Right kidney (tissue), 9 donors: ENCODE measurements at places on chromosomes 1 and 21.

DNA sequence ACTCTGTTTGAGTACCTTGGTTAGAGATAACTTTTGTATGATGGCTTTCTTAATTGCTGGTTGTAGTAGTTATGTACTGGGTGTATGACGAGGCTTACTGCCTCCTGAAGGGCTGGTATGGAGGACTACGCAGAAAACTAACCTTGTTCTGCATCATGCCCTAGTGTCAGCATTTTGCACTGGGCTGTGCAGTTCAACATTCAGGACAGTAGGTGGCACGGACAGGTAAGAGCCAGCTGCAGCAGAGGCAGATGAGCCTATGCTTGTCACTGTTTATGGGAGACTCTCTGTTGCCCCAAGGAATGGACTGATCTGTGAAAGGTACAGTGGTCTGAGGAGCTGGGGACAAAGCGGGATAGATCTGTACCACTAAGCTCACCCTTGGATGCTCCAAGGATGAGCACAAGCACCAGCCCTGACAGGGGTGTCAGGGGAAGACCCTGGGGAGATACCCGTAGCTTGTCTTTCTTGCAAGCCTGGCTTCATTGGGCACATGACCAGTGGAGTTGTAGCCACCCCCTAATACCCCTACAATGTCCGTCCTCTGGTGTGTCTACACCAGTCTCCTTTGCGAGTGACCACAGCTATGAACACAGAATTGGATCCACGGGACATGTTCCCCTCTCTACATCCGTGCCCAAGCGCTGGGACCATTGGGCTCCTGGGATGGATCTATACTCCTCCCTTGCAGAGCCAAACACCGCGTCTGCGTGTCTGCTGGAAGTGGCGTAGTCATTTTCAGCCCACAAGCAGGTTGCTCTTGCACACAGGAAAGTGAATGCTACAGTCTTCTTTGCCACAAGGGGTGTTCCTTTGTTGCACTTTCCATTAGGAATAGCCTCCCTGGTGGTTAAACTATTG lies 51.1 kb upstream of the CFHR3 start:
- DNase-seq: no peak

DNA sequence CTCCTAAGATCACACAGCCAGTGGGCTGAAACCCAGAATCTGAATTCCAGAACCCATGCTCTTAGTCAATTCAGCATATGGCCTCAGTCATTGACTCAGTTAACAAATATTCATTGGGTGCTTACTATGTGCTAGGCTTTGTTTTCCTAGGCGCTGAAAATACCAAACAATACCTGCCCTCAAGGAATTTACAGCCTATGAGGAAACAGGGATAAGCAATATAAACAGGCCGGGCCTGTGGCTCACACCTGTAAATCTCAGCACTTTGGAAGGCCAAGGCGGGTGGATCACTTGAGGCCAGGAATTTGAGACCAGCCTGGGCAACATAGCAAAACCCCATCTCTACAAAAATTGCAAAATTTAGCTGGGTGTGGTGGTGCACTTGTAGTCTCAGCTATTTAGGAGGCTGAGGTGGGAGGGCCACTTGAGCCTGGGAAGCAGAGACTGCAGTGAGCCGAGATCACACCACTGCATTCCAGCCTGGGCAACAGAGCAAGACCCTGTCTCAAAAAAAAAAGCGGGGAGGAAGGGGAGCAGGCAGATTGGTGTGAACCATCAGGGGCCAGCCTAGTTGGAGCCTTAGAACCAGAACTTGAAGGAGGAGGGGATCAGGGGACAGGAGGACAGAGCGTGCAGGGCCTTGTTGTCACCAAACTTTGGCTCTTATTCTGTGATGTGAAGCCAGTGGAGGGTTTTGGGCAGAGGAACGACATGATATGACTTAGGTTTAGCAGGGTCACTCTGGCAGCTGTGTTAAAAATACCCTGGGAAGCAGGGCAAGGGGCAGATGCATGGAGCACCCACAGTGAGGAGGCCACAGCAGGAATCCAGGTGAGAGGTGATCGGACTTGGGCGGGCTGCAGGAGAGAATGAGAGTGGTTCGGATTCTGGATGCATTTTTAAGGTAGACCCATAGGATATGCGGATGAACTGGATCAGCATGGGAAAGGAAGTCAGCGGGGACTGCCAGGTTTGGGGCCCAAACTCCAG lies 5.8 kb downstream of the TINAGL1 start:
- no peak for DNase-seq

DNA sequence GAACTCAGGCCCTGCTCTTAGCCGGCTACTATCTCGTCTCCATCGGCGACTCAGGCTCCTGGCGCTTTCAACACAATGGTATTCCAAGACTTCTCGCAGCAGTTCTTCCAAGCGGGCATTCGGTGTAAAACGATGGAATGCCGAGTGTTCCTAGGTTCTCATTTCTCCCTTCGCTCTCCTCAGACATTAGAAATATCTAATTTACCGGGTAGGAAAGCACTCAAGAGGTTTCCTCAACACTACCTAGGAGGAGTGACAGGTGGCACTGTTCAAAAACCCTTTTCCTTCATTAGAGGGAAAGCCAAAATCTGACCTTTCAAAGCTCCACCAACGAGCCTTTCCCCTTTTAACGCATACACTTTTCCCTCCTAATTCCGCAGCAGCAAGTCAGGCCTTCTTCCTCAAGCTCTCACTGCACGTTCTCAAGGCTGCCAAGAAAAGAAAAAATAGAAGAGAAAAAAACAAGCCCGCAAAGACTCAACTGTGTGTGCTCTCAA lies 601 bp downstream of the UBE2G2 start:
- no peak for DNase-seq

DNA sequence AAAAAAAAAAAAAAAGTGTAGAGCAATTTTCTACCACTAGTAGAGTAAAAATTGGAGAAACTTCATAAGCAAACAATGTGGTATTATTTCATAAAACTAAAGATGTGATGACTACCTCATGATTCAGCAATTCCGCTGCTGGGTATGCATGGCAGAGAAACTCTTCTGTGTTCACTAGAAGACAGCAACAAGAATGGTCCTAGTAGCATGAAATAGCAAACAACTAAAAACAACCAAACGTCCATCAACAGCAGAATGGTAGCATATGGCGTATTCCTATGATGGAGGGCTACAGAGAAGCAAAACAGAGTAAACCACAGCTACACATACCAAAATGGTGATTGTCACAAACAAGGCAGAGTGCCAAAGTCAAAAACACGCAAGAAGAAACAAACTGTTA lies 18.9 kb downstream of the HTR1D start:
- DNase-seq: no peak

DNA sequence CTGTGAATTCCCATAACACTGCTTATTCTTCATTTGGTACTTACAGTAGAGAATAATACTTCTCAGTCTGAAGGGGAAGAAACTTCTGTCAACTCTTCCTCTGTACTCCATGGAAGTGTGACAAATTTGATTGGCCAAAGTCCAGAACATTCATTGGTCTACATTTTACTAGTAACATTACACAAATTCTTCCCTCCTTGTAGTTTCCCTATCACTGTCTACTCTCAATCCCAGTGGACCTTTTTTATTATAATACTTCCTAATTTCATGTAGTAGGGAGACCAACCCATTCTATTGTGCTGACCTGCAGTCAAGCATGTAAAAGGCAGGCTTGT lies 74.7 kb downstream of the ALG6 start:
- DNase-seq: no peak

DNA sequence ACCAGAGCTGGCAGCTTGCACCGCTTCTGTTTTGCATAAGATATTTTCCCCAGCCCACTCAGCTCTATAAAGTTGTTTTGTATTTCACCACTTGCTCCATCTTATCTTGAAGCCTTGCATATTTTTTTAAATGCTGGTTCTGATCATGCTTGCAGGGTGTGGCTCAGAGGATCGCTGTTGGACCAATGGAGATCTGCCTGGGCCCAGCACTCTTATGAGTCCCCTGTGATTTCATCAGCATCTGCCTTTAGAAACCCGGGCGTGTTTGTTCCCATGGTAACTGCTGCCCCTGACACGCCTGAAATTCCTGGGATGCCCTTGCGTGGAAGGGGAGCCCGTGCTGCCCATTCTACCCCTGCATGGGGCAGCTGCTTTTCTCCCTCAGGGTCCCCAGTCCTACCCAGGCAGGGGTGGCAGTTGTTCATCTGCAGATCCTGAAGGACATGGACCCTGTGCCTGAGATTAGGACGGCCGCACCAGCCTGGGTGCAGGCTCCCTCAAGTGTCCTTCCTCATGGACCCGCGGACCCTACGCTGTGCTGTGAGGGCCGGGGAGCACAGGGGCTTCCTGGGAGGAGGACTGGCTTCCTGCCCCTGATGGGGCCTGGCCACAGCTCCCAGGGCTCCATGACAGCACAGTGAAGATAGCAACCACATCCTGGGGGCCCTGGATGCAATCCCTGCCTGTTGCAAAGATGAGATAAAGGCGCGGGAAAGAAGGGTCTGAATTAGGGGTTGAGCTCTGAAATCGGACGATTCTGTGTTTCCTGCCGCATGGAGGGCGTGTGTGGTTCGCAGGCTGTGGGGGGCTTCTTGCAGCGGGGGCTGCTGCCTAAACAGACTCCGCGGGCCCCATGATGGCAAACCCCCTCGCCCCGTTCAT lies 226.5 kb downstream of the SDCCAG8 start:
- no peak for DNase-seq

GRCh38 chr1:3387401-3387800 lies 67.1 kb upstream of the ARHGEF16 start:
- DNase-seq: no peak

DNA sequence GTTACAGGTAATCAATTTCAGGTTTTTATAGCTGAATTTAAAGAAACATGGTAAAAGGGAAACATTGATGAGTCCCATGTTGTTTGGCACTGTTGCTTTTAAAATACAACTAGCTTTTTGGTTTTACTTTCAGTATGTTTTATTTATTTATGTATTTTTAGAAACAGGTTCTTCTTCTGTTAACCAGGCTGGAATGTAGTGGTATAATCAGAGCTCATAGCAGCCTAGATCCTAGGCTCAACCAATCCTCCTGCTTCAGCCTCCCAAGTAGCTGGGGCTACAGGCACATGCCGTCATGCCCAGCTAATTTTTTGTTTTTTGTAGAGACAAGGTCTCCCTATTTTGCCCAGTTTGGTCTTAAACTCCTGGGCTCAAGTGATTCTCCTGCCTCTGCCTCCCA lies 50.4 kb downstream of the CTTNBP2NL start:
- DNase-seq: no peak

DNA sequence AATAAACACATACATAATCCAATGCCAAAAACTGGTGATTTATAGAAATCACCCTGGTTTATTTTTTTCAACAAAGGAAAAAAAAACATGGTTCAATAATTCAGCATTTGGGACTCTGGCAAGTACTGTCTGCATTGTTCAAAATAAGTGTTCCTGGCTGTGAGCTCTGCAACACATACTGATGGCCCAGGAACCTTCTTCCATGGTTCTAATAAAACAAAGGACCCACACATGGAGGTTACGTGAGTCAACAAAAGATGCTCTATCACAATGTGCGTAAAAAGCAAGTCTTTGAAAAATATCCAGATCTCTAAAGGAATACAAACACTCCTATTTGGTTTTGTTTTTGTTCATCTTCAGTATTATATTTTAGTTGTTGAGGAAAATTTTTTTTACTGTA lies 37.9 kb upstream of the C1orf198 start:
- DNase-seq: no peak

- no peak for DNase-seq
Observed at GRCh38 chr1:239786464-239786863, 305.2 kb upstream of the FMN2 start.

DNA sequence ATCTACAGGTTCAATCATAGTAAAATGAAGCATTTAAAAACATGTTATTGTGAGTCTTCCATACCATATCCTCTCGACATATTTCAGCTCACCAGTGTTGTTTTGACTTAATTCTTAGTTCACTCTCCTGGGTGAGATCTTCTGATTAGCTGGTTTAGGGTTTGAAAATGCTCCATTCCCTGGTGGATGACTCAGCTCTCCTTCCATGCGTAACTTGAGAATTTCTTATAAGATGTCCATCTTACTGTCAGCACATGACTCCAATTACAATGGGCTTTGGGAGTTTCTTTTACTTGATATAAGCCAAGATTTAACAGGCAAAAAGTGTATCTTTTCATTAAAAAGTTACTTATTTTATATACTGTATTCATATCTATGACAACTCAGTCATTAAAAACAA lies 476.5 kb downstream of the BRINP3 start:
- no peak for DNase-seq

- DNase-seq: no peak
Observed at GRCh38 chr1:27633640-27634176, 1.3 kb downstream of the FGR start.

DNA sequence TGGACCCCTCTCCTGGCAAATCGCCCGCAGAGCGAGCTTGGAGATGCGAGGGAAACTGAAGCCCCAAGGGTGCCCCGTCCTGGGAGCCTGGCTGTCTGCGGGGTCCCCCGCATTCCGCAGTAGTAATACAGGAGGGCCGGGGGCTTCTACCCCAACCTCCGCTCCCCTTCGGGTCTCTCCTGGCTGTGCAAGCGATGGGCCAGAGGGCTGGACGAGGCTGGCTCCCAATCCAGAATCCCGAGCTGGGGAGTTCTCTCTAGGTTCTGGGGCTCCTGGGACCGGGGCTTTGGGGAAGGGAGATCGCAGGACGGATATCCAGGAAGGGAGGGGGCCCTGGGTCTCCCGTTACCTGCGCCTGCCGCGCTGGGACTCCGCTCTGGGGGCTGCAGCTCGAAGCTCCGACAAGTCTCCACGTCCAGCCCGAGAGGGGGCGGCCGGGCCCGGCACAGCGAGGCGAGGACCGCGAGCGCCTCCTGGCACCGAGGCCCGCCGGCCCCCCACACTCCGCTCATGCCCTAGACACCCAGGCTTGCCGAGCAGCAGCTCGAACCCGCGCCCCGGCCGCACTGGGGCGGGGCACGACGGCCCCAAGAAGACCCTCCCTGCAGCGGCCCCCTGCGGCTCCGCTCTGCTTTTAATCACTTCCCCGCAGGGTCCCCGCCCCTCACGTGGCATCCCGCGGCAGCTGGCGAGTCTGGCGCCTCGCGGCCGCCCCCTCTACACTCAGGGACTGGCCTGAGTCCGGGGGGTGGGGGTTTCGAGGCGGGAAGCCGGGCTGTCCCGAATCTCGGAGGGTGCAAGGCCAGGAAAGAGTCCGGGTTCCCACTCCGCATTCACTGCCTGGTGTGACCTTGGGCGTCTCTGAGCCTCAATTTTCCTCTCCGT lies at the start of gene SYT6:
Gene SYT6, minus strand, starts transcription at position 609 of the 885 bp plus-strand sequence. Its CDS starts 97 bp downstream, at position 512.
- peak; percentile 55 for DNase-seq

DNA sequence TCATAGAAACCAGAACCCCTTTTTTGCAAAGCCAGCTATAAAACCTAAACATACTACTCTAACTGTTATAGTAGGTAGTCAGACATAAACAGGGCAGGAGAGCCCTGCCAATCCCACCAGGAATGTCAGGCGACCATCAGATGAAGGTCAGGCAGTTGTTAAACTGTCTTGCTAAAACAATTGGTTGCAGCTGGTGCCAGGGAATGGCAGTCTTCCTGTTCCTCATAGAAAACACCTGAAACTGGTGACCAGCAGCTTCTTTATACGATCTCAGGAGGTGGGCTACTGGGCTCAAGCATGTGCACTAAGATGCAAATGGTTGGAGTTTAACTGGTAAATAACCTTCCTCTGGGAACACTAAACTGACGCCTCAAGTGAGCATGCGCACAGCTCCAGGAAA lies 224.1 kb downstream of the COL11A1 start:
- peak; percentile 3 for DNase-seq

- DNase-seq: no peak
Observed at GRCh38 chr1:225651376-225651871, 1.5 kb downstream of the ENAH start.
